Lung (tissue), 17 donors: ENCODE measurements at places on chromosomes 6 and 20.

DNA sequence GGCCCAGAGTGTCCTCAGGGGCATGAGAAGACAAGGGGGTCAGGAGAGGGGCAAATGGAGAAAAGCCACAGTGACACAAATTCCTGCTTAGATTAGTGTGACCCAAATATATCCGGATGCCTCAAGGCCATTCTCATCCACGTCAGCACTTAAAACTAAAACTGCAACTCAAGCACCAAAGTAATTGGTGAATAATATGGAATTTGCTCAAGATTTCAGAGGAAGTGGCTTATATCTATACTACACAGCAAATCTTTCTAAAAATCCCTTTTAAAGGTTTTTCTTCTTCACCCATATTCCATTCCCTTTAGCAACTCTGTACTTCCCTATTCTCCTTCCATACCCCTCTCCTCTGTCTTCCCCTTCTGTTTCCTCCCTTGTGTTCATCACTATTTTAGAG is 15.2 kb downstream of the DEF6 start:
- no peak for DNase-seq

- no peak for DNase-seq
These were observed 671.8 kb upstream of the MARCKS start for GRCh38 chr6:113185299-113185698.

GRCh38 chr6:105488516-105489215 is 85.8 kb upstream of the PREP start:
- DNase-seq, result peak; percentile 56

GRCh38 chr6:139037490-139037889 is 8.9 kb downstream of the ABRACL start:
- no peak for DNase-seq

DNA sequence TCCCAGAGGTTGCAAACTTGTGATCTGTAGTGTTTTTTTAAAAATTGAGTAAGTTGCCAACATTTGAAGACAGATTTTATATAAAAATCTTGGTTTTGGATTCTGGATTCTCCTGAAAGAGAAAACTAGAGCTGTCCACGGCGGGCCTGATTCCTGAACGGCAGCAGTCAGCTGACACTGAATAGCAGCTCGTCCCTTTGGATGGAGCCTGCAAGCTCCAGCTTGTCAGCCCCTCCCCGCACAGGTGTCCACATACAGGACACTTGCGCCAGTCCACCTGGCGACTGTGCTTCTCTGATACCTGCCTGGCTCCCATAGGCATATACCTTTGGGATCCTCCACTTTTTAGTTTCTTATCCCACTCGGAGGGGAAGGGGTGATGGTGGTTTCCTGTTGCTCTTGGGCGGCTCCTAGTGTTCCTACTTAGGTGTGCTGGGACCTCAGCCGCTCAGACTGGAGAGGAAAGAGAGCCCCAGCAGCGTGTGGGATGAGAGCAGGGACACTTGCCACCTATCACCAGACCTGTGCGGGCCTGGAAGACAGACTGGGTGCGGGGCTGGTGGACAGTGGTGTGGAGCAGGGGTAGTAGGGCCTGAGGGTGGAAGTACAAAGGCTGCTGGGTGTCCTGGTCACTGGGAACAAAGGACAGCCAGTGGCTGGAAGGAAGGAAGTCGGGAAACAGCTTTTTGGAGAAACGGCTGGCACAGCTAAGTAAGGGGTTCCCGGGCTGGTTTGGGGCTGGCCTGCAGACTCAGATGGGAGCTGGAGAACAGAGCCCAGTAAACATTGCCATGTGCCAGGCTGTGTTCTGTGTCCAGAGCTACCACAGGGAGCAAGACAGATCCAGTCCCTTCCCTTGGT is 18.3 kb downstream of the GHRH start:
- no peak for DNase-seq

DNA sequence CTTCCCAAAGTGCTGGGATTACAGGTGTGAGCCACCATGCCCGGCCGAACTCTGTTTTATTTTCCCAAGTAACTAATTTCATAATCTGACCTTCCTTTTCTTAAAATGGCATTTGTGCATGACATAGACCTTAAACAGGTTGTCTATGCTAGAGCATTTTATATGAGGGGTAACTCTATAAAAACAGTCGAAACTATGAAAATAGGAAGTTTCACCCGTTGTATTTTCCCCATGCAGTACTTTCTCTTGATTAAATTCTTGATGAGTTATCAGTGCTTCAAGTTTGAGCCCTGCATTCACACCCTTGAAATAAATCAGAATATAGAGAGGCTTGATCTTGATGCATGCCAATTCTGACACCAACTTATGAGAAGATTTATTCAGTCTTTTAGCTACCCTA is 11.7 kb downstream of the TBPL1 start:
- no peak for DNase-seq
